Activated naive CD8-positive, alpha-beta T cell treated with anti-CD3 and anti-CD28 coated beads, Interleukin-2, amount 10 ng/mL, durations not matched to agents 7 days and 5 days (primary cell): ENCODE measurements at places on chromosomes 7 and 10.

DNA sequence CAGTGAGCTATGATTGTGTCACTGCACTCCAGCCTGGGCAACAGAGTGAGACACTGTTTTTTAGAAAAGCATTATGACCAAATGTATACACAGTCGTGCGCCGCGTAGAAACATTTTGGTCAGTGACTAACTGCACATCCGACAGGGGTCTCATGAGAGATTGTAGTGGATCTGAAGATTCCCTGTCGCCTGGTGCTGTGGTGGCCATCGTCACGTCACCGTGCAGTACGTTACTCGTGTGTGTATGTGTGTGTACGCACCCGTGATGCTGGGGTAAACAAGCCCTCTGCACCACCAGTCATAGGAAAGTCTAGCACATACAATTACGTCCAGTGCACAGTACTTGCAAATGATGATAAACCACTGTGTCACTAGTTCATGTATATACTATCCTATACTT lies 109.4 kb downstream of the ELFN1 start:
- no peak for DNase-seq

DNA sequence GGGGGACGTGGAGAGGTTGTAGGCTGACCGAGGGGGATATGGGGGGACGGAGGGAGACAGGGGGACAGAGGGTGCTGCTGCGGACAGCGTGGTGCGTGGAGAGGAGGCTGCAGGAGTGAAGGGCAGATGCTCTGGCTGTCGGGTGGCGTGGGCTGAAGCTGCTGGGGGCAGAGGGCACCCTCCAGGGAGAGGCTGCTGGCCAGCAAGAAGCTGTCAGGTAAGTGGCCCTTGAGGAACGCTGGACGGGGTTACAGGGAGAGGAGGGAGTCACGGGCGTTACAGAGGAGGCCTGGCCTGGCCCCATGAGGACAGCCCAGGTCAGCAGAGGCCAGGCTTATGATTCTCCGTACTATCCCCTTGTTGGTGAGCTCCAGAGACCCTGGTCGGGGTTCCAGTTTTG lies 27.1 kb downstream of the YKT6 start:
- DNase-seq: no peak

- no peak for DNase-seq
Observed at GRCh38 chr7:24786941-24787340, 29.7 kb upstream of the GSDME start.

GRCh38 chr7:47724335-47724982 lies 142.5 kb upstream of the TNS3 start:
- DNase-seq: no peak

GRCh38 chr10:11204351-11204942 lies 186.8 kb downstream of the CELF2 start:
- DNase-seq: no peak

DNA sequence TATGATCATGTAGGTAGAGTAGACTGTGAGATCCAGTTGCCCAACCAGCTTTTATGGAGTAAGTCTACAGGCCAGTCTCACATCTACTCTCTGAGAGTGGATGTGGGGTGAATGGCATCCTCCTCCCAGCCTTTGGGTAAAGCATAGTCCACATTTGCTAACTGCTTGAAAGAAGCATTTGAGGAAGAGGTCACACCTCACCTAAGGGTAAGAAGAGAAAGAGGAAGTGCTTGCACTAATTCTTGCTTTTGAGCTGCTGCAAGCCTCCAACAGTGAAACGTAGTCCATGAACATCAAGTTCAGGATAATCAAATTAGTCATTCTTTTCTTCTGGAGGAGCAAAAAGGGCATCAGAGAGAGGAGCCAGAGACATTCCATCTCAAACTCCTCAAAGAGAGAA lies 93.9 kb upstream of the AGR3 start:
- DNase-seq: no peak

GRCh38 chr7:138892812-138893211 lies 88.4 kb downstream of the KIAA1549 start:
- DNase-seq: no peak

DNA sequence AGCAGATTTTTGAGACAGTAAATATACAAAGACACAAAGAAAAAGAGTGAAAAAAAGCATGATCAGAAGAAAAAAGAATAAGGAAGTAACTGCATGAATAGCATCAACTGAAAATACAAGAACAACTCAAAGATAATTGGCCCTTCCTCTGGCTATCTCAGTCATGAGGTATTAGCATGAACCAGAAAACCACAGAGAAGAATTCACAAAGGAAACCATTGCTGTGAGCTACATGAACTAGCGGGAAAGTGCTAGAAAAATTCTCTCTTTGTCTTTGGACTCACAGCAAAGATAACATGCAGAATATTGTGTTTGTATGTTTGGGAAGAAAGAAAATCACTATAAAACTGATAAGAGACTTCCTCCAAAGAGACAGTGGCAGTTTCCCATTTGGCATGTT lies 82.9 kb downstream of the SORCS1 start:
- DNase-seq: no peak

GRCh38 chr10:108989976-108990375 lies 933.3 kb downstream of the XPNPEP1 start:
- no peak for DNase-seq

DNA sequence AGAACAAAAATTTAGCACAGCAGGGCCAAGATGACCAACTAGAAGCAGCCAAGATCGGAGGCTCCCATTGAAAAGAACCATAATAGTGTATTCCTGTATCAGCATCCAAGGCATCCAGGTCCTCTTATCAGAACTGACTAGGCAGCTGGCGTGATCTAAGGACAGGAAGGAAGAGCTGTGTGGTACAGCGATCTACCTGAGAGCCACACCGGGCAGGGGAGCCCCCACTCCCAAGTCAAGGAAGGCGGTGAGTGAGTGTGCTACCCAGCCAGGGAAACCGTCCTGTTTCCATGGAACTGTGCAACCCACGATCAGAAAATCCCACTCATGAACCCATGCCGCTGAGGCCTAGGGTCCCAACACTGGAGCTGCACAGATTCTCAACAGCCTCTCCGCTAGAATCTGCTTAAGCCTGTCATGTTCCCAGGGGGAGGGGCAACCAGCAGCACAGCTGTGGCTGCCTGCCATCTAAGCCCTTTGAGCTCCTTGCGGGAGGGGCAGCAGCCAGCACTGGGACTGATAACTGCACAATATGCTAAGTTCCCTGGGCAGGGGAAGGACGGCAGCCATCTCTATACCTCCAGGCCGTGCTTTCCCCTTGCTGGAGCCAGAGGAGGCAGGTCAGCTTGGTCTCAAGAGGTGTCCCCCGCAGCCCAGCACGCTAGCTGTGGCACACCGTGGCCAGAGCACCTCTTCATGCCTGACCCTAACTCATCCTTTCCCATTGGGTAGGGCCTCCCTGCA lies 213.0 kb upstream of the SMIM30 start:
- no peak for DNase-seq

DNA sequence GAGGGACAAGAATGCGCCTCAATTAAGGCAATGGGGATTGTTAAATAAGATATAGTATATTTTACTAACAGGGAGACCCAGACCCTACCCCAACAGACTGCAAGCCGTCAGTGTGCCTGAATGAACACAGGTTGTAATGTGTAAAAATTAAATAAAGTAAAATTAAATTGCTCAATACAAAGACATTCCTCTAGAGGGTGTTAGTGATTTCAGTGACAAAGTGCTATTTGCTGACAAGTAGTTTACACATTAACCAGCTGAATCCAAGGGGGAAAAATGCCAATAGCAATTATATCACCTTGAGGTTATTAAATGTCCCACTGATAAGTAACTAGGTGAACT lies 110.5 kb downstream of the EBF3 start:
- DNase-seq: no peak

- DNase-seq: no peak
Observed at GRCh38 chr7:152478140-152478539, 42.3 kb upstream of the KMT2C start.

DNA sequence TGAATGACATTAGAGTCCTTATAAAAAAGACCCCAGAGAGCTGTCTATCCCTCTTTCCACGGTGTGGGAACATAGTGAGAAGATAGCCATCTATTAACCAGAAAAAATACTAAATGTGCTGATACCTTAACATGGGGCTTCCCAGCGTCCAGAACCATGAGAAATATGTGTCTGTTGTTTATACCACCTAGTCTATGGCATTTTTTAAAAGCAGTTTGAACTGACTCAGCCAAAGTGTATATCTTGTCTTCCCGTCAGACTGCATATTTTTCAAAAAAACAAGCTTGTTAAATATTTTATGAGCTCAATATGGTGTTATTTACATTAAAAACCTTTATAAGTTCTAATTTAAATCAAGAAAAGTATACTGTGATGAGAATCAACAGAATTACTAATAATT lies 255.3 kb downstream of the HGF start:
- DNase-seq: no peak

GRCh38 chr7:158991824-158992621 lies 135.7 kb downstream of the DYNC2I1 start:
- no peak for DNase-seq

DNA sequence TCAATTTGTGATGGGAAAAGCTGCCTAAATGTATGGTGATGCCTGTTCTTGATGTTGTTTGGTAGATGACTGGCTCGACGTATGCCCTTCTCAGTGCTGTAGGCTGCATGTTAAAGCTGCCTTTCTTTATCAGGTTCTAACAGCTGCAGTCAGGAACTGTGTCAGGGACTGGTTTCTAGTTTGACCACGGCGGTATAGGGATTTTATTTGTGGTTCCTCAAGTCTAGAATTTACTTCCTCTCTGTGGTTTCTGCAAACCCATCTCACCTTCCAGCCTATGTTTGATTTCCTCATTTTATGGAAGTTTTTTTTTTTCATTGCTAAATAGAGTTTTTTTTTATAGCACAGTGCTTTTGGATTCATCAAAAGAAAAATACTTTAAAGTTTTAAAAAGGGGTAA lies 26.5 kb downstream of the LMTK2 start:
- no peak for DNase-seq
